ENCODE measurements at places on chromosomes 2 and 18. TPM values are rescaled to one million over a fixed set of nuclear protein-coding genes. Genes with fewer than 3 reads are reported as not detected.

The SLC23A3 gene
- 22.3 TPM for polyA plus RNA-seq

- DNase-seq = no peak
Measured at GRCh38 chr2:2913601-2914120, 464.0 kb downstream of the EIPR1 start.

GRCh38 chr2:74653985-74654882 is at the start of gene SEMA4F:
Gene SEMA4F (plus strand): TSS chr2:74654247. CDS start chr2:74654377, 130 bp downstream.
- peak; percentile 97 for DNase-seq

The EFHD1 gene
- 55.4 TPM for polyA plus RNA-seq

DNA sequence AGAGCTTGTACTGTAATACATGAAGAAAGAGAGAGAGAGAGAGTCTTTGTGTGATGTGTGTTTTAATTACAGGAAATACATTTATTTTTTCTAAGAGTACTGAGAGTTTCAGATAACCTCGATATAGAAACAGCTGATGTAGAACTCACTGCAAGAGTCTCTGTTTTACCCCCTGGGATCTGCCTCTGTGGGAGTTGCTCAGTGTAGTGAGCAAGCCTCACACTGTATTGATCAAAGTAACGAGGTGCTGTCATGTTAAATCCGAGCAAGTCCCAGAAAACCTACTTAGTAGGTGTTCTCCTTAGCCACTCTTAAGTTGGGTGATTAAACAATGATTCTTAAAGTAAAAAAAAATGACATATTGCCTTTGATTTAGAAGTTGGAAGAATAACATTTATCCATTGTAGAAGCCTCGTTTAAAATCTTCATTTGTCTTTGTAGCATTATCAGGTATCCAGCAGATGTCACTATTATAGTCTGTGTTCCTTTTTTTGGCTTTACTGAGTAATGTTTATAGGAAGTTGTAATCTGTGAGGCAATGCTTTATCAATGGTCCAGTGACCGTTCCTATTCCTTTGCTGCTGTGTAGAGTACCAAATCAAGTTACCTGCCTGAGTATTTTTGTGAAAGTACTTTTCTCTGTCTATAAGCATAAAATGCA is 219.0 kb downstream of the MYO3B start:
- no peak for DNase-seq

- DNase-seq = no peak
Measured at GRCh38 chr2:102417946-102418345, 5.0 kb upstream of the IL18RAP start.

DNA sequence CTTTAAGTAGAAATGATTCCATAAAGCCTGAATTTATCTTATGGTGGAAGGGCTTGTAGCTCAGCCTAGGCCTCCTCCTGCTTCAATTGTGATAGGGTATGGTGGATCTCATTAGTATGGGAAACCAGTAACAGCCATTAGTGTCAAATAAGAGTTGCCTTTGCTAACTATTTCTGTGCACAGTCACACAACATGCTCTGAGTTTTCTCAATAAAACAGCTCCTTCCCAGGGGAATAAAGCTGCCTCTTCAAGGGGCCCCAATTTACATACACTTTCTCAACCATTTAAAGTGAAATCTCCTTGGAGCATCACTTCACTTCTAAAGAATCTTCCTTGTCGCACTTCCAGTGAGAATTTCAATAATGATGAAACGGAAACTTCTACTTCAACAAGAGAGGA is 53.4 kb downstream of the KLF7 start:
- no peak for DNase-seq

DNA sequence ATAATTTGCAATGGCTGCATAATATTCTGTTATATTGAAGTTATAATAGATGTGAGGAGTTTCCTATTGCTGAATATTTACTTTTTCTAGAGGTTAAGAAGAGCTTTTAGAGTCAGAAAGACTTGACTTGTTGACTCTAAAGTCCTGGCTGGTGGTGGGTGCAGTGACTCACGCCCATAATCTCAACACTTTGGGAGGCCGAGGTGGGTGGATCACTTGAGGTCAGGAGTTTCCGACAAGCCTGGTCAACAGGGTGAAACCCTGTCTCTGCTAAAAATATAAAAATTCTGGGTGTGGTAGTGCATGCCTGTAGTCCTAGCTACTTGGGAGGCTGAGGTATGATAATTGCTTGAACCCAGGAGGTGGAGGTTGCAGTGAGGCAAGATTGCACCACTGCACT is 33.9 kb upstream of the ATIC start:
- no peak for DNase-seq

GRCh38 chr2:149235816-149236375 is 94.5 kb upstream of the LYPD6 start:
- DNase-seq = no peak

The ALPP gene
- not detected for polyA plus RNA-seq

DNA sequence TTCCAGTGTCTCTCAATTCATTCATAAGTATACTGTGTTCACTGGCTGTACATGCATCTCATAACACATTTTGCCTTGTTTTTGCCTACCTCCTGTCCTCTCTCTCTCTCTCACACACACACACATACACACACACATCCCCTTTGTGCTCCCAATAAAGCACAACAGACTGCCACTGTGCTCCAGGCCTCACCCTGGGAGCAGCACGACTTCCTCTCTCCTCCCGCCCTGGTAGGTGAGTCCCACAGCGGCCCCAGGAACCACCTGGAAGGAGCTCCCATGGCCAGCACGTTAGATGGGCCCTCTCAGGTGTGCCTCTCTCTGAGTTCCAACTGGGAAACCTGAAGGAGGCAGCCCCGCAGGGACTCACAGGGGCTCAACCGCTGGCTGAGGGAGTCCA is 65.4 kb downstream of the MARCHF4 start:
- no peak for DNase-seq

The GPR45 gene
- not detected for polyA plus RNA-seq

DNA sequence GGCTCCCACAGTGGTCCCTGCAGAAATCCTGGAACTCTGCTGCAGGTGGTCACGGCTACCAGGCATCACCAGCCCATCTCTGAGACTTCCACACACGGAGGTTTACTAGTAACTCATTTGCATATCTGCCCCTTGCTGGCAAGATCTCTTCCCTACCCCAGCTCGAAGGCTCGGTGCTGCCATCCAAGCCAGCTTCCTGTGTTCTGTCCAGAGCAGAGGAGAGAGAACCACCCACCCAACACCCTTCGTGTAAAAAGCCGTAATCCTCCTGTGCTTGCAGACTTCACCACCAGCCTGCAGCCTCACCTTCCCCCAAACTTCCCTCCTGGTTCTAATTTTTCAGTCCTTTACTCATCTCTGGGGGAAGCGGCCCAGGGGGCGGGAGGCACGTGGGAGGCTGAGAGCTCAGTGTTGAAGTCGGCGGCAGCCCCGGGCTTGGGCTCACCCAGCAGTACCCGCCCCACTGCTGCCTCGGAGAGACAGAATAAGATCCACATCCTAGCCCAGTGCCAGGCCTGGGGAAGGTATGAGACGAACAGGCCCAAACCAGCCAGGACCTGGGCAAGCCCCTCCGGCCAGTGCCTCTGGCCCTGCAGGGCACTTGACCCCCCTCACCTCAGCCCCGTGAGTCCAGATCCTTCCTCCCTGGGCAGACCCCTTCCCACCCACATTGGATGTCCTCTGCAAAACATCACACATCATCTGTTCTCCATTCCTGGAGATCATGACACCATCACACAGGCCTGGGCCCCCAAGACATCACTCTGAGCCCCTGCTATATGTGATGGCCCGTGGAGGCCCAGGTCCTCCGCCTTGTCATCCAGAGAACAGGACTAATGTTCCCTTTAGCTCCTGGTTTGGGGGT is 145.8 kb upstream of the ID2 start:
- DNase-seq = no peak

The ELOA2 gene
- not detected for polyA plus RNA-seq

- no peak for DNase-seq
Measured at GRCh38 chr2:148593421-148593820, 51.1 kb upstream of the EPC2 start.

The GALNT14 gene
- 47.6 TPM for polyA plus RNA-seq

The EGR4 gene
- polyA plus RNA-seq = not detected

The PIEZO2 gene
- 23.7 TPM for polyA plus RNA-seq

DNA sequence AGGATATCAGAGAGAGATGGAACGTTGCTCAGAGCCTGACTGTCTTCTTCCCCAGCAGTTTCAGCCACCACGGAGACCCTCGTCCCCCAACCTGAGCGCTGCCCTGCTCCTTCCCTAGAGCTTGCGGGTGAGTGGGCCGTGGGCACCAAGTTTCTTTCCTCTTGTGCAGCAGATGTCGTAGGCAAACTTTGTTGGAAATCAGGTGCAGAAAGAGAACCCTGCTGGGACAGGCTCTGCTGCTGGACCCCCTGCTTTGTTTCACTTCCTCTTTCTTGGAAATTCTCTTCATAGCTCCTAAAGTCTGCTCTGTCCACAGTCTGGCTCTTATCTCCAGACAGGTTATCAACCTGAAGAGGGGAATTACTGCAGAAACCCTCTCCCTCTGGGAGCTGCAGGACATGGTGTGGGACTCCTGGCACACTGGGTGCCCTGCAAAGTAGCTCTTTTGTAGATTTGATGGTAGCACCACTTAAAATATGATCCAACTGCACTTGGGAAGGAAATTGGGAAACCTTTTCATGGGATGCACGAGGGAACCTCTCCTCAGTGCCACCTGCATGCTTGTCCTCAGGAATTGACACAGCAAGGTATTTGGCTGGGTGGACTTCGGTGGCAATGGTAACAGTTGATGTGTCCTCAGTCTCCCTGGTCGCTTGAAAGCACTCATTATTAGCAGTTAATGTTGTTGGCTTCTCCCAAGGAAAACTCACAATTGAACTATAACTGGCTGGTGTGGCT is 92.2 kb downstream of the ALPK2 start:
- no peak for DNase-seq
